CD4-positive, alpha-beta memory T cell (primary cell): ENCODE measurements at places on chromosomes 12 and 14. TPM values are rescaled to one million over a fixed set of nuclear protein-coding genes. Genes with fewer than 3 reads are reported as not detected.

Gene LYSET
- total RNA-seq = 24.0 TPM

Gene NANOG
- total RNA-seq = not detected

DNA sequence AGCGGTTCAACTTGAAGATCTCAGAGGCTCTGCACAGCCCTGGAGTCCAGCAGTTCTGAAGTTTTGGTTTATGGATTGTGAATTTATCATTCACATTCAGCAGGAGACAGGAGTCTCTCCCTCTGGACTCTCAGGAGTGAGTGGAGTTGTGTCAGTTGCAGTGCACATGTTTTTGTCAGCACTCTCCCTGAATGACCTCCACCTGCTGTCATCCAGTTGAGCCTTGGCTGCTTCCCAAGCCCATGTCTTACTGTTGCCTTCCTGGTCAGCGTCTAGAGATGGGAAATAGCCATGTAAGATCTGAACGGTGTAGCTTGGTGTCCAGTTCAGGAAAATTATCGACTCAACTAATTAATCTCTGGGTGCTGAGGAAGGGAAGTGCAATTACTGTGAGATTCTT, 133.2 kb downstream of the PRKCH start:
- DNase-seq = no peak
- H3K27me3 ChIP-seq = no peaks in the 10 kb centered on the region
- H3K36me3 ChIP-seq = peaks cover 54% of the 10 kb centered on the region
- H3K4me3 ChIP-seq = no peak overlapping the region
- H3K27ac ChIP-seq = peak overlapping the region; percentile 17

DNA sequence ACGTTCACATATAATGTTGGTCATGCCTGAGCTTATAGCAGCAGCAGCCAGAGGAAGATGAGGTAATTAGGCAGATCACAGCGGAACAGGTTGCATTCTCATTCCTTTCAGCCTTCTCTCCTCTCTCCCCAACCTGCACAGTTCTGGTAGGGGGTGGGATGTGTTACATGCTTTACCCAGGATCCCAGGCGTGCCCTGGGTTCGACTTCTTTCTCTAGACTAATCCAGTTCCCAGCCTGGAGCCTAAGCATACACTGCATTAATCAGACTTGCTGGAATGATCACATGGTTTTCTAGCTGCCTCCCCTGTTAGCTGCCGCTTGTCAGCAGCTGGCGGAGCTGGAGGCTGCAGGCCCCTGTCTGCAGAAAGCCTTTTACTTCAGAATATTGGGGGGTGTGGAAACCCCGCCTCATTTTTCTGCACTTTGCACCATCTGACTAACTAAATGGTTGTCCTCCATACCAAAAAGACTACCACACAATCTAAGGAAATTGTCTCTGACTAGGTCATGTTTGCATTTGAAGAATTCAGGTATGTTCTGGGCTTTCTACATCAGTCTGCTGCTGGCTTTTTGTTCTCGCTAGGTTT, 46.0 kb upstream of the EVL start:
- no peak for DNase-seq
- H3K4me1 ChIP-seq = no peaks in the 10 kb centered on the region
- no peak overlapping the region for H3K27ac ChIP-seq
- no peaks in the 10 kb centered on the region for H3K36me3 ChIP-seq
- H3K4me3 ChIP-seq = no peak overlapping the region

DNA sequence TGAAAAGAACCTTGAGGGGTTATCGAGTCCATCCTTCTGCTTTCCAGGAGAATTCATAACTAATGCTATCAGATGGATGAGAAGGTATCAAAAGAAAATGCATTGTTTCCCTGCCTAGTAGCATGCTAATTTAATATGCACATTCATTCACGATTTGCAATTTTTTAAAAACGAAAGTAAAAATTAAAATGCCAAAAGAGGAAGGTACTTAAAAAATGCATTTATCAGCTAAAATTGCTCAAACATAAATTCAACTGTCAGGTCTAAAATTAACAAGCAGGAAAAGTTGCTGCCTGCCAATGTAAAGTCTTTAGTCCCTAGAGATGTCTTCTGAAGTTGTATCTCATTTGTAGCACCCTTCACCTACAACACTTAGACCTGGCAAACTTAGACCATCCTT, 7.9 kb downstream of the ATF7 start:
- H3K36me3 ChIP-seq = no peaks in the 10 kb centered on the region
- no peak for DNase-seq
- H3K27ac ChIP-seq = peak overlapping the region; percentile 15
- H3K4me1 ChIP-seq = peaks cover 24% of the 10 kb centered on the region

DNA sequence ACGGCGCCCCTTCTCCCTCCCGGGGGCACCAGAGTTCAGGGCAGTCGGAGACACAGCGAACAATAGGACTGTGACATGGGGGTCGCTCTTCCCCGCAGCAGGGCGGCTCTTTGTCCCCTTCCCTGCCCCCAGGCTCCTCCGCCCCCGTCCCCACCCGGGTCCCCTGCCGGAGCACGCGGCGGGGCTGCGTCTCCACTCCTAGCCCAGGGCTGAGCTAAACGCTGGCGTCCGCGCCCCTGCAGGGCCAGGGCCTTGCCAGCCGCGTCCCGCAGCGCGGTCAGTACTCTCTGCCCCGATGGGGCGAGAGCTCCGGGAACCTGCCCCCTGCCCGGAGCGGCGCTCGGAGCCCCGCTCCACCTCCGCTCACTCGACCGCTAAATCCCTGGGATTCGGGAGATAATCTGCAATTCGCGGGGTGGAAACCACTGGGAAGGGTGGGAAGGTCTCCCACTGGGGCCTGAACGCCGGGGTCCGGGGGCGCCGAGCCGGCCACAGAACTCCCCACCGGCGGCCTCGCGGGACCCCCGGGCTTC, 825 bp upstream of the CCDC85C start:
- peaks cover 43% of the 10 kb centered on the region for H3K4me1 ChIP-seq
- H3K4me3 ChIP-seq = peak overlapping the region; percentile 84
- H3K27ac ChIP-seq = peak overlapping the region; percentile 84
- DNase-seq = no peak
- H3K36me3 ChIP-seq = no peaks in the 10 kb centered on the region

- H3K27ac ChIP-seq = peak overlapping the region; percentile 71
- H3K27me3 ChIP-seq = no peaks in the 10 kb centered on the region
- peak; percentile 22 for DNase-seq
- peaks cover under 1% of the 10 kb centered on the region for H3K36me3 ChIP-seq
- H3K4me1 ChIP-seq = peaks cover 54% of the 10 kb centered on the region
These were observed 21.7 kb downstream of the ZDHHC22 start for GRCh38 chr14:77119851-77120250.

DNA sequence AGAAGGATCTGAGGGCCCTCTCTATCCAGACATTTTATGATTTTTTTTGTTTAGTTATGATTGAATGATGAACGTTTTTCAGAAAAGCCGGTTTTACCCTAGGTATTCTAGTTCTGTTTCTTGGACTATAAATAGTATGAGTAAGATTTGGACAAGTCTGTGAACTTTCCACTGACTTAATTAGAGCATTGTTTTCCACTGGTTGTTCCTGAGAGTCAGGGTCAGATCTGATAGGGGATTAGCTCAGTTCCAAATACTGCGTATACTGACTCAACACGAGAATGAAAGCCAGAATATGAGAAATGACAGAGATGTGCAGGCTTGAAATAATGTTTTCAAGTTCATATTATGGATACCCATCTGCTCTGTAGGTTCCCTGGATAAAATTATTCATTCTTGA, 361.6 kb downstream of the AEBP2 start:
- H3K4me1 ChIP-seq = peaks cover 8% of the 10 kb centered on the region
- no peak for DNase-seq
- no peak overlapping the region for H3K4me3 ChIP-seq

DNA sequence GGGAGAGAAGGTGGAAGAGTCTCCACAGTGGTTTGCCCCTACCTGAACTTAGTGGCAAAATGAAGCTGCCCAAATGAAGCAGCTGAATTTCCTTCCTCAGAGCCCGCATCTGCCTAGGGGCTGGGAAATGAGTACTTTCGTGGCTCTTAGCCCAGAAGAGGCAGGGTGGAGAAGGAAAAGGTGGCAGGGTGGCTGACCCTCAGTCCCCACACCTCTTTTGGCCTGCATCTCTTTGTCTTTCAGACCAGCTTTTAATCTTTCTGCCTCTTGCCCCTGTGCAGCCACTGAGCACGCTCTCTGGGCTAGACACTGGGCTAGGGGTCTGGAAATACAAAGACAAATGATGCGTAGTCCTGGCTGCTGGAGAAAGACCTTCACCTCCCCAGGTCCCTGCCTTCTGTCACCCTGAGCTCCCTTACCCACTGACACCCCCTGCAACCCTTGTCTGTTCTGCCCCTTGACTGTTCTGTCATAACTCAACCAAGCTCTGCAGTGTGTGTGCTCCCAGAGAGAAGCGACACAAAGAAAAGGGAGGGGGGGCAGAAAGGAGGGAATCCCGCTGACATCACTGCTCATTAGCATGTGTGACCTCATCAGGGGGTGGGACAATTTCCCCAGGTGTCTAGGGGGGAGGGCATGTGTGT, 371 bp upstream of the REM2 start:
- no peak for DNase-seq
- no peak overlapping the region for H3K27ac ChIP-seq
- peaks cover 16% of the 10 kb centered on the region for H3K36me3 ChIP-seq
- H3K27me3 ChIP-seq = no peaks in the 10 kb centered on the region
